ENCODE measurements at places on chromosomes 11 and 22.
A peak's percentile ranks its signal among the peaks of the same experiment; 100 is the strongest.

GRCh38 chr11:113274713-113275582 lies 39.4 kb upstream of the TTC12 start:
- DNase-seq = no peak

DNA sequence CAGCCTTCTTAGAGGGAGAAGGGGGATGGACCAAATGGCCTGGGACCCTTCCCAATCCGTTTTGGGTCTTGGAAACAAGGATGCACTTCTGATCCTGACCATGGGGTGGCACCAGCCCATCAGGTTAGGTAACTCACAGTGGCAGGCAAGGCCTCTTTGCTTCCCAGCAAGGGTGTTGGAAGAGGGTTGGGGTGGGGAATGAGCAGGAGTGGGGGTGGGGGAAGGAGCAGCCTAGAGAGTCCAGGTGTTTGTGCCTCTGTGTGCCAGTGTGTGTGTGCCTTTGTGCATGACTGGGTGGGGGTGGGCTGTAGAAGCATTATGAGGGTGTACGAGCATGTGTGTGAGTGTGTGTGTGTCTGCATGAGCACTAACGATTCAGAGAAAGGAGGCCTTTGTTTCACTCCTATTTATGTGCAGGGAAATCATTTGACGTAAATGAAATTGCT lies 213.1 kb downstream of the INSC start:
- DNase-seq = no peak

- no peak for DNase-seq
Measured at GRCh38 chr11:70423523-70424505, 25.5 kb downstream of the CTTN start.

GRCh38 chr11:68632802-68633201 lies 51.5 kb upstream of the GAL start:
- DNase-seq = peak; percentile 72

GRCh38 chr22:25953919-25954318 lies 211.9 kb downstream of the MYO18B start:
- no peak for DNase-seq

GRCh38 chr11:124302347-124303125 lies 11.2 kb downstream of the OR8D1 start:
- no peak for DNase-seq

DNA sequence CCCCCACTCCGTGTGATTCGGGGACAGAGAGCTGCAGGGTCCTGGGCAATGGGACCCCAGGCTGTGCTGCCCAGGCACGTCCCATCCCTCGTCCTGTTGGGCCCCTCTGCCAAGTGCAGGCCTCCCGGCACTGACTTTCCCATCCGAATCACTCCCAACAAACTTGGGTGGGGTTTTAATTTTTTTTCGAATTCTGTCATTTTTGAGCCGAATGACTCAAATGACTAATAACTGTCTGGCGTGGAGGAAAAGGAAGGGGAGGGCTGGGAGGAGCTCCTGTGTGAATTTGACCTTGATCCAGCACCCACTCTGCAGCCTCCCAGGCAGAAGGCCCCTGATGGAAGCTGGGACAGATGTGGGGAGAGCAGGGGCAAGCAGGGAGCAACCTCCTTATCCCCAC lies 1173.2 kb downstream of the BRD1 start:
- no peak for DNase-seq

DNA sequence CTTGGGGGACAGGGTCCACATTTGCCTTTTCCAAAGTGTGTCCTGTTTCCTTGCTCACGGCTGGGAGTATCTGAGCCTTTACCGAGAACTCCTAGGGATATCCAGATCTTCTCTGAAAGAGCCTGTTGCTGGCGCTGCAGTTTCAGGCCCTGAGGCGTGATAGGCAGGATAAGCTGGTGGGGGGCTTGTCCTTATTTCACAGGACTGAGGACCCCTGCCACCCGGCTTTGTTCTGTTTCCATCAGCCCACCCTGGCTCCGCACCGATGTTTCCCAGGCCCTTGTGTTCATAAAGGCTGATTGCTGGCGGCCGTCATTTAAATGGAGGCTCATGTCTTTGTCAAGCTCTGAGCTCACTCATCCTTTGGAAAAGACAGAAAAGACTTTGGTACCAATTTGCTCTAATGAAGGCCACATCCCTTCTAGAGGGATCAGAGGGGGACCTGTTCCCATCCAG lies 9.4 kb upstream of the NPTXR start:
- no peak for DNase-seq

- DNase-seq = no peak
Measured at GRCh38 chr11:55942785-55943392, 6.7 kb upstream of the OR5I1 start.

GRCh38 chr11:71086687-71087258 lies 165.6 kb downstream of the SHANK2 start:
- no peak for DNase-seq

DNA sequence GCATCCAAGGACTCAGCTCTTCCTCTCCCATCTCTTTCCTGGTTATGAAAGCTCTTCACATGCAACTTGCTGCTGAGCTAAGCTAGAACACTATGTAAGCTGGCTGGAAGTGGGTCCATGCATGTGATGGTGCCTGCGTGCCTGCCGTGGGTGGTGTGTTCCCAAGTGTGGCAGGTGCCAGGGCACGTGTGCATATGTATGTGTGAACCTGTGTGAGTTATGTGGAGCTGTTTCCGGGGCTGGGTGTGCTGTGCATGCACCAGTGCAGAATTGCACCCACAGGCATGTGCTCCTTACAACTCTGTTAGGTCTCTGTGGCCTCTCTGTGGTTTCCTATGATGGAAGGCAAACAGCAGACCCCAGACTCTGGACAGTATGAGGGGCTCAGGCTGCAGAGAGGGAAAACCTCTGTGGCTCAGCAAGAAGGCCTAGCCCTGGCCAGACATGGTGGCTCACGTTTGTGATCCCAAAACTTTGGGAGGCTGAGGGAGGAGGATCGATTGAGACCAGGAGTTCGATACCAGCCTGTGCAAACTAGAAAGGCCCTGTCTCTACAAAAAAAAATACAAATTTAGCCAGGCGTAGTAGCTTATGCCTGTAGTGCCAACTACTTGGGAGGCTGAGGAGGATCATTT lies 4.1 kb upstream of the P2RY6 start:
- DNase-seq = no peak

- no peak for DNase-seq
Measured at GRCh38 chr11:1202776-1203504, 19.9 kb upstream of the MUC5B start.

- DNase-seq = peak; percentile 88
Measured at GRCh38 chr11:77819921-77820564, 479 bp downstream of the RSF1 start.

DNA sequence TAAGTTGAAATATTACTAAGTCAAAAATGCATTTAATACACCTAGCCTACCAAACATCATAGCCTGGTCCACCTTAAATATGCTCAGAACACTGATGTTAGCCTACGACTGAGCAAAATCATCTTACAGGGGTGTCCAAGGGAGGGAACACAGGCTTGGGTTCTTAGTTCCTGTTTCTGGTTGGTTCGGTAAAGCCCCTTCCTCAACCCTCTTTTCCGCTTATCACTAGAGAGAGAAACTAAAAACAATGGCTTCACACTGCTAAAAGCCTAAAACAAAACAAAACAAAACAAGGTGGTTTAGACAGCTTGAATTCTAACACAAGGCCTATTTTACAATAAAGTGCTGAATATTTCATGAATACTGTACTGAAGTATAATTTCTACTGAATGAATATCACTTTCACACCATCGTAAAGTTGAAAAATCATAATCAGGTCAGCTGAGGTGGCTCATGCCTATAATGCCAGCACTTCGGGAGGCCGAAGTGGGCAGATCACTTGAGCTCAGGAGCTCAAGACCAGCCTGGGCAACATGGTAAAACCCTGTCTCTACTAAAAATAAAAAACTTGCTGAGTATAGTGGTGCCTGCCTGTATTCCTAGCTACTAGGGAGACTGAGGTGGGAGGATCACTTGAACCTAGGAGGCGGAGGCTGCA lies 118.0 kb downstream of the SIK3 start:
- DNase-seq = no peak

All from lower leg skin (tissue), 4 donors.